T-helper 9 cell (primary cell): ENCODE measurements at places on chromosomes 16 and 17.
A peak's percentile ranks its signal among the peaks of the same experiment; 100 is the strongest.

DNA sequence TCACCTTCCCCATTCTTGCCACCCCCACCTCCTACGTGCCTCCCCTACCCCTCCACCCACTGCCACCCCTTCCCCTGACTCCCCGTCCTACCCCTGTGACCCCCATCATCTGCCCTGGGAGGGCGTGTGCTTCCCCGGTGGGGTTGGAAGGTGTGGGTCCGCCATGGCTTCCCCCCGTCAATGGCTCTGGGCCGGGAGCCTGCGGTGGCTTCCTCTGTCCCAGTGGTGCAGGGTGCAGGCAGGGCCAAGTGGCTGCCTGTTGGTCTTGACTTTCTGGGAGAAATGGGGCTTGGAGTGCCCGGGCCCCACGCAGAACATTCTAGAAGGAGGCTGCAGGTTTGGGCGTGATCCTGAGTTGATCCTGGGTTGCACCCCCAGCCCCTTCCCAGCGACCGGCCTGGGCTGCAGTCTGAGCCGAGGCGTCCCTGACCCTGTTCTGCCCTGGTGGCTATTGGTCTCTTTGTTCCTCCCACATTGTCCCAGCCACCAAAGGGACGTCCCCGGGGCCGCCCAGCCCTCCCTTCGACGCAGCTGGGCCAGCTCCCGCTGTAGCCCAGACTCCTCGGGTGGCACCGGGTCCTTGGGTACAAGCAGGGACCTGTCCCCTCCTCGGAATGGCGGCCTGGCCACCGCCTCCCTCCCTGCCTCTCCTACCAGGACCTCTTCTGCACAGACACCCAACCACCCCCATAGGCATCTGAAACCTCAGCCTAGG is 25.7 kb downstream of the GSE1 start:
- DNase-seq: no peak

DNA sequence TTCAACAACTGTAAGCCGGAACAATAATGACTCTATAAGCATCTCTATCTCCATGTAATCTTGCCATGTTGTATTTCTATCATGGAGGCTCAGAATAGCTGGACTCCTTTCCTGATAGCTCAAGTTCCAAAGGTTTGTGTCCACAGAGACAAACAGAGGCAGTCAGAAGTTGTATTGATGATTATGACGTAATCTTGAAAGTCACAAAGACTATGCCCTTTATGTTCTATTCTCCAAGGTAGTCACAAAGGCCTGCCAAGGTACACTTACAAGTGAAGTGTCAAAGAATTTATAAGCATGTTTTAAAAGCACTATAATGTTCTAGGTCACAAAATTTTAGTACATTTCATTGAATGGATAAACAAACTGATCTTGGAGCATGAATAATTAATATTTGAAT is 542.2 kb downstream of the CDH11 start:
- DNase-seq: no peak

GRCh38 chr16:74700438-74701225 is at the start of gene MLKL:
Gene MLKL, minus strand, starts transcription at chr16:74700862. Its CDS starts 5,105 bp downstream, at chr16:74695757.
- DNase-seq: peak; percentile 57

- no peak for DNase-seq
These were observed 1.4 kb upstream of the PAGR1 start for GRCh38 chr16:29814592-29814991.

DNA sequence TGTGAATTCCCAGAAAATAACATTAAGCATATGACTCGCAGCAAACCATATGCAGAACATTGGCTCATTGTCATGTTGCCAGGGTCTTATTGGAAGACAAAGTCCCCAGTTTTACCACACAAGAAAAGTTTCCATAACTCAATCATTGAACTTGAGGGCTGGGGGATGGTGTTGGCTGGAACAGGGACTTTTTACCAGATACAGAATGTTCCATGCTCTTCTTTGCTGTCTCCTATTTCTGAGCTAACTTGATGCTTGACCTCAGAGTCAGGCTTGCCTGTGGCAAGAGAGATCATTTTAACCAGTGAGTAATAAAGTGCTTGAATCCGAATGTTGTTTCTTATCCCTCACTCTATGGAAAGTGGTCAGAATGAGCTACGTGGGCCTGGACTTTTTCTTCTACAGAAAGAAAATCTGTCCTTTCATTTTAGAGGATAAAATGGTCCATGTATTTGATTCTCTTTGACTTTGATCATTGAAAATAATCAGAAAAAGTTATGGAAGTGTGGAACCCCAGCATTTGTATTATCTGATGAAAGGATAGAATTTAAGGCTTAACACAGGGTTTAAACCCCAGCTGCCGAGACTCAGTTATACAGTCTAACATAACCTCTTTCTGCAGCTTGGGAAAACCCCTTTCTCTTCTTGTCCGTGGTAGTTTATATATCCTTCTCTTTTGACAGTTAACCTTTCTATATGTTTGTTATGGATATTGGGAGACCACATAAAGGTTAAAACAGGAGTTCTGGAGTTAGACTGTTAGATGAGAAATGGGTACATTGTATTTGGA is 67.0 kb downstream of the TUBD1 start:
- no peak for DNase-seq

- no peak for DNase-seq
These were observed 2.4 kb upstream of the PERCC1 start for GRCh38 chr16:1428511-1428910.

- no peak for DNase-seq
These were observed 27.1 kb downstream of the PPM1D start for GRCh38 chr17:60627124-60627523.

DNA sequence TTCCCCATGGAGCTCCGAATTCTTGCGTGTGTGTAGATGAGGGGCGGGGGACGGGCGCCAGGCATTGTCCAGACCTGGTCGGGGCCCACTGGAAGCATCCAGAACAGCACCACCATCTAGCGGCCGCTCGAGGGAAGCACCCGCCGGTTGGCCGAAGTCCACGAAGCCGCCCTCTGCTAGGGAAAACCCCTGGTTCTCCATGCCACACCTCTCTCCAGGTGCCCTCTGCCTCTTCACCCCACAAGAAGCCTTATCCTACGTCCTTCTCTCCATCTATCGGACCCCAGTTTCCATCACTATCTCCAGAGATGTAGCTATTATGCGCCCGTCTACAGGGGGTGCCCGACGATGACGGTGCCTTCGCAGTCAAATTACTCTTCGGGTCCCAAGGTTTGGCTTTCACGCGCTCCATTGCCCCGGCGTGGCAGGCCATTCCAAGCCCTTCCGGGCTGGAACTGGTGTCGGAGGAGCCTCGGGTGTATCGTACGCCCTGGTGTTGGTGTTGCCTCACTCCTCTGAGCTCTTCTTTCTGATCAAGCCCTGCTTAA is 617 bp upstream of the SENP3 start:
- peak; percentile 76 for DNase-seq

- no peak for DNase-seq
These were observed 30.9 kb downstream of the LRRC36 start for GRCh38 chr16:67357561-67357960.

- DNase-seq: no peak
These were observed 325.5 kb downstream of the C16orf95 start for GRCh38 chr16:86991679-86992078.

DNA sequence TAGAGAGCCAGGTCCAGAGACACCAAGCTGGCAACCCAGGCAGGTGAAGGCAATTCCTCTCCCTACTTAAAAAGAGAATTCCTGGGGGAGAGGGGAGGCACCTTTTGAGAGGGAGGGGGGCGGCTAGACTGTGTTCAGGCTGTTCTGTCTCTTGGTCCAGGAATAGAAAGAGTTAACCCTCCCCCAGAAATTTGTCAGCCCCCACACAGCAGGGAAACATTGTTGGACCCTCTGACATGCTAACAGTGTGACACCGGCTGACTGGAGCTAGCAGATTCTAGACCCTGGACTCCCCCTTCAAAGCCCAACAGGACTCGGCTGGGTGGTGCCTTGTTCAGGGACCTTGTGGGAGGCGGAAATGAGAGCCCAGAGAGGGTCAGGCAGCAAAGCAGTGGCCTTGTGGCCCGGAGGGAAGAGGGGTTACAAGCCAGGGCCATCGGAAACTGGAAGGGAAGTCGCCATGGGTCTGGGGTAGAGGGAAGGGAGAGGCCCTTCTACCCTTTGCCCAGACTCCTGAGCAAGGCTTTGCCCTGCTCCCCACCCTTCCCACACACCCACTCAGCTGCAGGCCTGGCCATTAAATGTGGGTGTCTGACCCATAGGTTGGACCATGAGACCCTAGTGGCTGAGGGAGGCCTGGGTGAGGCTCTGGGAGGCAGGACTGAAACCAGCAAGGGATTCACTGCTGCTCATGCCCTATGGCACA is 44.6 kb downstream of the RAI1 start:
- DNase-seq: no peak

DNA sequence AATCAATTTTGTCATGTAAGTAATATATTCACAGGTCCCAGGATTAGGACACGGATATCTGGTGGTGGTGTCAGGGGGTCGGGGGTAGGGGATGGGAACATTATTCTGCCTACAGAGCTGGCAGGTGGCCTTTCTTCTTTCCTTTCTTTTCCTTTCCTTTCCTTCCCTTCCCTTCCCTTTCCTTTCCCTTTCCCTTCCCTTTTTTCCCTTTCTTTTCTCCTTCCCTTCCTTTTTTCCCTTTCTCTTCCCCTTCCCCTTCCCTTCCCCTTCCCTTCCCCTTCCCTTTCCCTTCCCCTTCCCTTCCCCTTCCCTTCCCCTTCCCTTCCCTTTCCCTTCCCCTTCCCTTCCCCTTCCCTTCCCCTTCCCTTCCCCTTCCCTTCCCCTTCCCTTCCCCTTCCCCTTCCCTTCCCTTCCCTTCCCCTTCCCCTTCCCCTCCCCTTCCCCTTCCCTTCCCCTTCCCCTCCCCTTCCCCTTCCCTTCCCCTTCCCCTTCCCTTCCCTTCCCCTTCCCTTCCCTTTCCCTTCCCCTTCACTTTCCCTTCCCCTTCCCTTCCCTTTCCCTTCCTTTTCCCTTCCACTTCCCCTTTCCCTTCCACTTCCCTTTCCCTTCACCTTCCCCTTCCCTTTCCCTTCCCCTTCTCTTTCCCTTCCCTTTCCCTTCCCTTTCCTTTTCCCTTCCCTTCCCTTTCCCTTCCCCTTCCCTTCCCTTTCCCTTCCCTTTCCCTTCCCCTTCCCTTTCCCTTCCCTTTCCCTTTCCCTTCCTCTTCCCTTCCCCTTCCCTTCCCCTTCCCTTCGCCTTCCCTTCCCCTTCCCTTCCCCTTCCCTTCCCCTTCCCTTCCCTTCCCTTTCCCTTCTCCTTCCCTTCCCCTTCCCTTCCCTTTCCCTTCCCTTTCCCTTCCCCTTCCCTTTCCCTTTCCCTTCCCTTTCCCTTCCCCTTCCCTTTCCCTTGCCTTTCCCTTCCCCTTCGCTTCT is 145.9 kb downstream of the PRKCB start:
- DNase-seq: no peak

GRCh38 chr16:3095869-3096268 is 3.2 kb downstream of the ZSCAN10 start:
- DNase-seq: peak; percentile 45

DNA sequence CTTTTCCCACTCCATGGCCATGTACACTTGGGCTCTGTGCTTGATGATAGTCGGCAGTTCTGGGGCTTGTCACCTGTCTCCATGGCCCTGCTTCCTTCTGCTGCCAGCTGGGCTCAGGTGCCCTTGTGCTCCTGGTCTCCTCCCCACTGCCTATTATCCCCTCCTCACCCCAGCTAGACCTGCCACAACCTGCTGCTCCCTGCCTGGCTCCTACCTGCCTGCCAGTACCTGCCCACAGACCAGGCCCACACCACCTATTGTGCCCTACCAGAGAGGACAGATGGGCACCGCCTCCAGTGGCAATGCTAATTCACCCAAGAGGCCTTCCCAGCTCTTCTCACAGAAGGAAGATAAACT is 538 bp upstream of the RAPGEFL1 start:
- DNase-seq: no peak

DNA sequence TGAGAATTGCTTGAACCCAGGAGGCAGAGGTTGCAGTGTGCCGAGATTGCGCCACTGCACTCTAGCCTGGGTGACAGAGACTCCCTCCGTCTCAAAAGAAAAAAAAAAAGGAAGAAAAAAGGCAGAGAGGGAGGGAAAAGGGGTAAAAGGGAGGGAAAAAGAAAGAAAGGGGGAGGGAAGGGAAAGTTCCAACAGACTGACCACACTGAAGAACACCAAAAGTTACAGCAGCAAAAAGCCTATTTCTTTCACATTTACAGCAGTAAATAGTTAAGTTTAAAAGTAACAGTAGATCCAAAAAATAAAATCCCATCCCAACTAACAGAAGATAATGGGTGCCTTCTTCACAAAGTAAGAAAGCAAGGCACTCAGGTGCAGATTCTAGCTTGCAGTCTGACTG is 36.9 kb upstream of the C17orf78 start:
- DNase-seq: no peak

- no peak for DNase-seq
These were observed 84.0 kb downstream of the MSI2 start for GRCh38 chr17:57340160-57340981.

DNA sequence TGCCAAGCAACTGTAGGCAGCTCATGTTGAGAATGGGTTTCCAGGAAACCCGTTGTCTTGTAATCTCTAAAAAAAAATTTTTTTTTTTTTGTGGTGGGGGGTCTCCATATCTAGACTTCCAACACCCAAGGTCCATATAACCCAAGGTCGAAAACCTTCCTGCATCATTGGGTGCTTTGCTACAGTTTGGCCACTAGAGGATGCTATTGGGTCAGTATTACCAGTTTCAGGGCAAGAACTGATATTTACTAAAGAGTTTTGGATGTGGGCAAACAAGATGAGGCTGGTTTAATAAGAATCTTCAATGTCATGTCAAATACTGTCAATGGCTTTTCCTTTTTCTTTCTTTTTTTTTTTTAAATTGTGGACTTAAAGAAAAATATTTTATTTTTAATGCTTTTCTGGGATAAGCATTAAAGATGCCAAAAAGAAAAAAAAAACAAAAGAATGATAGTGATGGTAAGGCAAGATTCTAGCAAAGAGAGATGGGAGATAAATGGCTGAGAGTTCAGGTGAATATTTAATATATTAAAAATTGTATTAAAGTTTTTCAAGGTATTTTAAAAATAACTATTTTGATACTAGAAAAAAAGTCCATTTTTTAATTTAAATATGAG is 62.2 kb downstream of the DHRS7C start:
- DNase-seq: no peak

- no peak for DNase-seq
These were observed 36.2 kb downstream of the ZNF778 start for GRCh38 chr16:89253548-89254287.

- no peak for DNase-seq
These were observed 559 bp downstream of the CACNG5 start for GRCh38 chr17:66835476-66835875.
